ENCODE measurements at places on chromosomes 5 and 9.

GRCh38 chr5:65625743-65626142, 916 bp downstream of the SHLD3 start:
- H3K27ac ChIP-seq, result peak overlapping the region; percentile 88
- H3K27me3 ChIP-seq, result no peaks in the 10 kb centered on the region
- no peaks in the 10 kb centered on the region for H3K36me3 ChIP-seq
- DNase-seq, result no peak

DNA sequence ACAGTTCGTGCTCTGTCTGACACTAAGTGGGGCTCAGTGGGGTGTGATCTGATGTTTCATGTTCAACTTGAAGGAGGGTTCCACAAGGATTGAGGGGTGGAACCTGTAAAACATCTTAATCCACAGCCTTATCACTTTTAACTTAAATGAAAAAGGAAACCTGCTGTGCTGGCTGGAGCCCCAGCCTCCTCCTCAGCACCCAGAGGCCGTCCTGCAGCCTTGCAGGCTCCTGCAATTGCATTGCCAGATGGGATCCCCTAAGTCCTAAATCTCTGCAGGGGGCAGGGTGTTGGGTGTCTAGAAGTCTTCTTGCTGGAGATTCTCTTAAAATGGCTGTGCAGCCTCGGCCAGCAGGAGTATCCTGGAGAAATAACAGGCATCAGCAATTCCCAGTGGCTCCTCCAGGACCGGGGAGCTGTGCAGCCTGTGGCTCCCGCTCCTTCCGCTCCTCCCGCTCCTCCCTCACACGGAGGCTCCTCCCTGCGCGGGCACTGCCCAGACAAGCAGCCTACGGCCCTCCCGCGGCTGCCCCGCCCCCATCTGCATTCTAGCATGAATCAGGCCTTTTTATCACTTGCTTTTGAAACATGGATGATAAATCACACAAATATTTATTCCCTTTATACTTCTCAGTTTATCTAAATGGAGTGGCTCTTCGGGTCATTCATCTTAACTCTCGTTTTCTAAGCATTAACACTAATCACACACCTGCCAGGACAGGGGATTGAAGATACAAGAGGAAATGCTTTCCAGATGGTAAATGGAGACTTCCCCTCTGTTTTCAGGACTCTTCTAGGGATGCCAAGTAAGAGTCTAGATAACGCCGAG, 131.0 kb downstream of the ADAMTS16 start:
- H3K27ac ChIP-seq, result no peak overlapping the region
- no peaks in the 10 kb centered on the region for H3K27me3 ChIP-seq
- no peaks in the 10 kb centered on the region for H3K4me1 ChIP-seq
- H3K36me3 ChIP-seq, result no peaks in the 10 kb centered on the region

GRCh38 chr5:61658592-61659008, 326.5 kb downstream of the ZSWIM6 start:
- H3K4me1 ChIP-seq, result no peaks in the 10 kb centered on the region
- no peaks in the 10 kb centered on the region for H3K27me3 ChIP-seq
- no peak overlapping the region for H3K27ac ChIP-seq
- peak; percentile 75 for DNase-seq

DNA sequence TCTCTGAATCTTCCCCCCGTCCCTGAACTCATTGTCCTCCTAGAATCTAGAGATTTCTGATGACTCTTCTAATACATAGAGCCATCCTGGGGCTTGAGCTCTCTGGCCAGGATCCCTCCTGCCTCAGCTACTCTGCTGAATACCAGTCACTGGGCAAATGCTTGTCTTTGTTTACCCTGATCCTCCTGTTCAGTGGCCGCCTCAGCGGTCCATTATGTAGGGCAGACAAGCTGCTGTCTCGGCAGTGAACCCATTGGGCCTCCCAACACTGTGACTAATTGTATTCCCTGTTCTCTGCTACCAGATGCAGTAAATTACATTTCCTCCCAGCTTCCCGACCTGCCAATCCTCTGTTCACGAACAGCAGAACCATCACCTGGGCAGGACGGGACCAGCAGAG, 151.6 kb downstream of the PALM2AKAP2 start:
- no peak for DNase-seq
- H3K4me1 ChIP-seq, result no peaks in the 10 kb centered on the region
- H3K27ac ChIP-seq, result no peak overlapping the region
- H3K36me3 ChIP-seq, result no peaks in the 10 kb centered on the region
- H3K27me3 ChIP-seq, result no peaks in the 10 kb centered on the region
- no peak overlapping the region for H3K4me3 ChIP-seq

- H3K4me1 ChIP-seq, result peaks cover 6% of the 10 kb centered on the region
- peak overlapping the region; percentile 74 for H3K4me3 ChIP-seq
- H3K27ac ChIP-seq, result peak overlapping the region; percentile 24
- no peaks in the 10 kb centered on the region for H3K36me3 ChIP-seq
- peak; percentile 54 for DNase-seq
- H3K27me3 ChIP-seq, result no peaks in the 10 kb centered on the region
These were observed 449 bp upstream of the PCSK5 start for GRCh38 chr9:75889977-75890471.

DNA sequence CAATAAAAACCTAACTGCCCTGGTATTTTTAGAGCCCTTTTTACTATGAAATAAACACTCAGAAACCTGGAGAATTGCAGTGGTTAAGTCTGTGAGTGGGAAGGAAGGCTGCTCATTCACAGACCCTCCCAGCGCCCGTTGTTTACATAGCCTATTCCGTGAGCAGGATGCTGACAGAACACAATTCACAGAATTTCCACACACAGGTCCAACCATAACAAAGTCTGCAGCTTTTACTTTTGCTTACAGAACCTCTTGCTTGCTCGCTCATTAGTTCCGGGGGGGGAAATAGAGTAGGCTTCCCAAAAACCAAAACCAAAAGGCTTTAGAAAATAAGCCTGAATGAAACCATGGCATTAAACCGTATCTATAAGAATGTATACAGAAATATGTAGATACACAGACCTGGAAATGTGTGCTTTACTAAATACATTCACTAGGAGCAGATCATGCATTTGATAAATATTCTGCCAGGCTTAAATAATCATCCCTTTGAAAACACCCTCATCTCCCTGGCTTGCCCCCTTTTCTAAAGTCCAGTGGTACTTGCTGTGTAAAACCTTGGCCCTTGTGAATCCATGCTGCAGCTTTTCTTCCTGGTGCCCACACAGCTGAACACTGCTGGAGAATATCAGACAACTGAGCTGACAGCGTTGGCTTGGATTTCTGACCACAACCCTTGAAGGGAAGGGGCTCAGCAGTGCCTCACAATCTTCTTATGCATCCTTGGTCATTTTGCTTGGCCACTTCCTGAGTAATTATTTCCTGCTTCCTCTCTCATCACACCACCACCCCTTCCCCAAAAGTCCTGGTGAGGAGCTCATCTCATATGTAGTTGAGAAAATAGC, 128.0 kb downstream of the FANCC start:
- H3K27ac ChIP-seq, result no peak overlapping the region
- H3K4me1 ChIP-seq, result no peaks in the 10 kb centered on the region
- DNase-seq, result no peak
- no peaks in the 10 kb centered on the region for H3K36me3 ChIP-seq

DNA sequence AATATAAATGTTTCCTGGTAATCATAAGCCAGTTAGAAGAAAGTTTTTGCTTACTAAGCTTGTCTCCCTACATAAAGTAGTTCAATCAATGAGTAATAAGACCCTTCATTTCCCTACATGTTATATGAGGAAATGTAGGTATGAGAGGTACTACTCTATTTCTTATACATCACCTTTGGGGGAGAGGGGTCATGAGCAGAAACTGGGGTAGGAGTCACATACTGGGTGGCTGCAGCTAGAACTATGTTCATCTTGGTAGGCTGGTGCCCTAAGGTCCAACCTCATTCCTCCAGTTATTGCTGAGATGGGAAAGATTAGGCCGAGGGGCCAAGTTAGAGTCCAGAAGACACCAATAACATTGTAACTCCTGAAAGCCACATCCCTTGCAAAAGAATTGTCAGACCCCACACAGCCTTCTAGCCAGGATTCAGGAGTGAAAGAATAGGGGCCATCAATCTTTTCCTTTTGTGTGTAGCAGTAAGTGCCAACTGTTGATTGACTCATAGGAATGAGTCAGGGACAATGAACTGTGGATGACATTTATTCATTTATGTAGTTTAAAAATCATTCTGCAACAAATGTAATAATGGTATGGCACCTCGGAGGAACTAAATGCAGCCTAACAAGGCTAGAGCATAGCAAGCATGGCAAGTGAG, 21.6 kb upstream of the SREK1 start:
- peaks cover 3% of the 10 kb centered on the region for H3K27me3 ChIP-seq
- H3K4me1 ChIP-seq, result no peaks in the 10 kb centered on the region
- no peak for DNase-seq
- no peak overlapping the region for H3K4me3 ChIP-seq
- H3K36me3 ChIP-seq, result no peaks in the 10 kb centered on the region
- H3K27ac ChIP-seq, result no peak overlapping the region

GRCh38 chr5:25974451-25974850, 1063.9 kb downstream of the CDH9 start:
- H3K27ac ChIP-seq, result no peak overlapping the region
- H3K27me3 ChIP-seq, result no peaks in the 10 kb centered on the region
- no peaks in the 10 kb centered on the region for H3K36me3 ChIP-seq
- no peaks in the 10 kb centered on the region for H3K4me1 ChIP-seq
- DNase-seq, result no peak
- no peak overlapping the region for H3K4me3 ChIP-seq
